Stimulated activated CD4-positive, alpha-beta T cell treated with anti-CD3 and anti-CD28 coated beads, TNF-alpha, amount 100 ng/mL, for 4 hours (primary cell): ENCODE measurements at places on chromosomes 4 and X.

DNA sequence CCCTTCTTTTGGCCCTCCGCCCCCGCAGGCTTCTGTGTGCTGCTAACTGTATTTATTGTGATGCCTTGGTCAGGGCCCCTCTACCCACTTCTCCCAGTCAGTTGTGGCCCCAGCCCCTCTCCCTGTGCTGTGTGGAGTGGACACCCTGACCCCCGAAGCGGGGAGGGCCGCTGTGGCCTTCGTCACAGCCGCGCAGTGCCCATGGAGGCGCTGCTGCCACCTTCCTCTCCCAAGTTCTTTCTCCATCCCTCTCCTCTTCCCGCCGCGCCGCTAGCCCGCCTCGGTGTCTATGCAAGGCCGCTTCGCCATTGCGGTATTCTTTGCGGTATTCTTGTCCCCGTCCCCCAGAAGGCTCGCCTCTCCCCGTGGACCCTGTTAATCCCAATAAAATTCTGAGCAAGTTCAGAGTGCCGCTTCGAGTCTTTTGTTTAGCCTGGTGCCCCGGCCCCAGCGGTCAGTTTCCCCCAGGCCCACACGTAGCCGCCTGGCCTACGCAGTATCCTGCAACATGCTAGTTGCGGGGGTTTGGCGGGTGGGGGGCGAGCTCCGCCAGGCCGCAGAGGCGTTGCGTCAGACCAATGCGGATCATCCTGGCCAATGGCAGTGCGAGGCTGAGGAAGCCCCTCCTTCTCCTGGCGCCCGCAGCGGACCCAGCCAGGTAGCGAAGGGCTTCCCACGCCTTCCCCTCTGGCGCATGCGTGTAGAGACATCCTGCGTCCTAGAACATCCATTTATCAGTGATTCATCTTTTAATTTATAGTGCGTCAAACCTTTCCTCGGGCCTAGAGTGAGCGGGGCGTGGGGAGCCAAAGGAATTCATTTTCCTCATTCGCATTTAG, 5.6 kb upstream of the KANTR start:
- DNase-seq: peak; percentile 75

GRCh38 chrX:13938829-13939530, 90.7 kb downstream of the GEMIN8 start:
- DNase-seq: no peak

- no peak for DNase-seq
These were observed 138.7 kb upstream of the FAM47C start for GRCh38 chrX:36869457-36869856.

DNA sequence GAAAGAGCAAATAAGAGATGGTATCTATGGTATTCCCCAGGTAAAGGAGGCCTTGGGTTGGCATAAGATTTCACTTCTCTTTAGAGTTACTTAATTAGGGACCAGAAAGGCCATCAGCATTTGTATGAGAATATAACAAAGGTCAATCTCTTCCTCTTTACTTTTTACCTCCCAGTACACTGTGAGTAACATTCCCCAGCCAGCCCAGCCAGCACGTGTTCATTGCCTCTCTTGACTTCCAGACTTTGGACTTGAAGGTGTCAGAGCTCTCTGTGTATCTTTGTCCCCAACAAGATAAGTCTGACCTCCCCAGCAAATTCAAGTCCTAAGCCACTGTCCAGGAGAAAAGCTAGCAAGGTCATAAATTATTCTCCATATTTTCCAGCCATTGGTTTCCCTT, 110.5 kb downstream of the AR start:
- no peak for DNase-seq

- no peak for DNase-seq
These were observed 58.9 kb downstream of the TMEM154 start for GRCh38 chr4:152620915-152621314.

DNA sequence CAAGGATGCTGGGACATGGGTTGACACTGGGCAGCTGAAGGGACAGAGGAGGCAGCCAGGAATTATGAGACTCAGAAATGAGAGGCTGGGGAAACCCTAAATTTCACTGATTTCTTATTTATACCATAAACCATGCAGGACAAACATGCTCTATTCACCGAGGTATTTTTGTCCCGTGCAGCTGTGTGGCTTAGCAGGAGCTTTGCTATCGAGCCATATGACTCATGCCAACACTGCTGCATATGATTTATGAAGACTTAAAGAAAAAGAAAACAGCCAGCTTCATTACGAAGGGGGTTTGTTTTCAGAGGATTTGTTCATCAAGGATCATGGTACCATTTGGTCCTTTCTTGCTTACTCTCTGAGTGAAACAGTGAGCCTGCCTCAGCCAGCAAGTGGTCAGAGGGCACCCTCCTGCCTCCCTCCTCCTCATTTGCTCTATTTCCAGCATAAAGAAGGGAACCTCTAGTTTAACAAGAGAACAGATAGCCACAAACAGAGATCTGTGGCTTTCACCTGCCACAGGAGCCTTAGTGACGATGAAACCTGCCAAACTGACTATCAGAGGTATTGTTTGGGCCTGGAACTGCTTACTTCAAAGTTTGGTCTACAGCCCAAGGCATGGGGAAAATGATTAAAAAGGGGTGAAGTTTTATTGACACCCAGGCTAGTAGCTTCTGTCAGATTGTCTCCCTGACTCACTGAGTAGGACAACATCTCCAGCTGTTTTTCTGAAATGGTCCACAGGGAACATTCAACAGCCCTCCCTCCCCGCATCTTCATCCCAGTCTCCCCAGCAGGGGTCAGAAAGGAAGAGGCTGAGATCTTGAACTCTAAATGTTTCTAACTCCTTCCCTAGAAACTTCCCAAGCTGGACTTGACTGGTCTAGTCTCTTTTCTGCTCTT, 80.1 kb upstream of the MAML3 start:
- DNase-seq: no peak

GRCh38 chr4:84800256-84800655, 166.2 kb downstream of the WDFY3 start:
- DNase-seq: no peak

GRCh38 chr4:80732010-80732409, 298.5 kb upstream of the BMP3 start:
- DNase-seq: no peak

DNA sequence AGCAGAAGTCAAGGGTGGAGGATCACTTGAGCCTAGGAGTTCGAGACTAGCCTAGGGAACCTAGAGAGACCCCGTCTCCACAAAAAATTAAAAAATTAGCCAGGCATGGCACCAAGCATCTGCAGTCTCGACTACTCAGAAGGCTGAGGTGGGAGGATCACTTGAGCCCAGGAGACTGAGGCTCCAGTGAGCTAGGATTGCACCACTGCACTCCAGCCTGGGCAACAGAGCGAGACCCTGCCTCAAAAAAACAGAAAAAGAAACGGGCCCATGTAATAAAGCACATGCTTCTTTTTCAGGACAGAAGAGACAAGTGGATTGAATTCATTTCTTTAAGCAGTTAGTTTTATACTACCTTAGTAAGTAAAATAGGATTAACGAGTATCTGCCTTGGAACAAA, 42.0 kb downstream of the ELOVL6 start:
- no peak for DNase-seq

DNA sequence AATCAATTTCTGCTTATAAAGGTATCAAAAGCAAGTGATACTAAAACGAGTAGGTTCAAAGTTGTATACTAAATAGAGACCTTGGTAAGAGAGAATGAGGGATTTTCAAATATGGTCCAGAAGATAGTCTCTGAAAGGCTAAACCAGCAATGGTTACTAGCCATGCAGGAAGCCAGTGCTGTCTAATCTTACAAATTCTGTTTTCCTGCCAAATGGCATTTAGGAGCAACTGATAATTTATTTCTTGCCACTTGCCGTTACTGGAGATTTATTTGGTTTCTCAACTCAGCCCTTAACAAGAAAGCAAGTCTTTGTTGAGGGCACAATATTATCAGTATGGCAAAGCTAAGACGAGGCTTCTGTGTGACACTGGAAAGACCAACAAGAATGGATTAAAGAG, 47.2 kb downstream of the MAP7D3 start:
- no peak for DNase-seq

DNA sequence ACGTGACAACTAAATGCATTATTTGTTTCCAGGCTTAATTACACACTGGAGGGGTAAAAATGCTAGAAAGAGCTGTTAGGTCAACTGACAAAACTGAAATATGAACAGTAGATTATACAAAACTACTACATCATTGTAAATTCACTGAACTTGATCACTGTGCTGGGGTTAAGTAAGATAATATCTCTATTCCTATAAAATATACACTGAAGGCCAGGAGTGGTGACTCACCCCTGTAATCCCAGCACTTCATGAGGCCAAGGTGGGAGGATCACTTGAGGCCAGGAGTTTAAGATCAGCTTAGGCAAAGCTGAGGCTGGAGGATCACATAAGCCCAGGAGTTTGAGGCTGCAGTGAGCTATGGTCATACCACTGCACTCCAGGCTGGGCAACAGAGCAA, 31.8 kb upstream of the NKX6-1 start:
- DNase-seq: no peak

DNA sequence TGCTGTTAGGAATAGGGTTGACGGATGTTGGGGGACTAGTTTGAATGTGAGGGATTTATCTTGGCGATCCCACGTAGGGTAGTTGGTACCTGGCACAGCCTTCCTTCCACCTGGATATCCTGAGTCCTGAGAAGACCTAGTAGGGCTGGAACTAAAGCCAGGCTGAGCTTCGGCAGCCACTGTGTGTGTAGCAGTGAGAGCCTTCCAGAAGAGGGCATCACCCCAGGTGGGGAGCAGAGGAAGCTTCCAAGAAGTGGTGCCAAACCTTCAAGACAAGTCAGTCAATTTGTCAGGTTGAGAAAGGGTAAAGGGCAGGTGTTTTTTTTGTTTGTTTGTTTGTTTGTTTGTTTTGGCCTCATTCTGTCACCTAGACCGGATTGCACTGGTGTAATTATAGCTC, 1.2 kb upstream of the FGFBP2 start:
- no peak for DNase-seq

GRCh38 chr4:114180481-114180880, 201.0 kb upstream of the ARSJ start:
- DNase-seq: peak; percentile 2

DNA sequence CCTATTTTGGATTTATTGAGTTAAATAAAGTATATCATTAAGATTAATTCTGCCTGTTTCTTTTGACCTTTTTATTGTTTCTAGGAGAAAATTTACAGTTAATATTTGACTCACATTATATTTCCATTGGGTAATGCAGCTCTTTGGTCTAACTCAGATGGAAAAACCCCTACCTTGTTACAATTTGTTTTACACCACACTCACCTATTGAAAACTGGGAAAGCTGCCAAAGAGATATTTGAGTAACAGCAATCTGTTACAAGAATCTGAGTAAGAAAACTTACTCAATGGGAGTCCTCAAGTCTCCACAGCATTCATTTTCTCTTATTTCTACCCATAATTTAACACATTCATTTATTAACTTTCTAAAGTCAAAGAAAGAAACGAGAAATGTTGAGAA, 108.0 kb upstream of the TLL1 start:
- no peak for DNase-seq

GRCh38 chrX:121869876-121870477, 822.6 kb downstream of the GLUD2 start:
- no peak for DNase-seq

DNA sequence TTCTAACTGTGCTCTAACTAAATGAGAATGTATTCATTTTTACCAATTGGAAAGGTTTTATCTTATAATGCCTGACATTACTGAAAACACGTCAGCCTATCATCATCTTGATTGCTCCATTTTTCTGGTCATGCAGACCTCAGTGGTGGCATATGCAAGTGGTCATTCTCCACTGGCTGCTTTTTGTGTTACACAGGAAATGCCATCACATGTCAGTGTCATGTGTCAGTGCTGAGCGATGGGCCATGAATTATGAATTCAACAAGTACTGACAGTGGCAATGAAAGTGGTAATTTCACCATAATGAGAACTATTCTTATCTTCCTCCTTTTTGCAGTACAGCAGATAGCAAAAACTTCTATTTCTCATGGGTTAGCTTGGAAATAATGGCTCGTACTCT, 190.5 kb downstream of the PACRGL start:
- DNase-seq: no peak

DNA sequence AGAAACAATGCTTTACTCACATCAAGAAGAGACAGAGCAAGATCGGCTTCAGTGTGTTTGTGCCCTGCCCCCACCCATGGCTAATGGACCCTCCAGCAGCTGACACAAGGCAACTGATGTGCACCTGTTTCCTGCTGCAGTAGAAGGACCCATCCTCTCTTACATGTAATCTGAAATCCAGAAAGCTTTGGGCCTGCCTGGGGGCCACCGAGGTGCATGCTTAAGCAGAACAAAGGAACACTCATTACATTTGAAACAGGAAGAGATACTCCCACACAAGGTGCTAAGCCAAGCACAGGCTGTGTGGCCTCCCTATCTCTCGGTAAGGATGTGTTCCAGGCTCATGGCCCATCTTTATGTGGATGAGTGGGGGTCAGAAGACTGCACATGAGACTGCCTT, 338.0 kb downstream of the SPOCK3 start:
- no peak for DNase-seq

DNA sequence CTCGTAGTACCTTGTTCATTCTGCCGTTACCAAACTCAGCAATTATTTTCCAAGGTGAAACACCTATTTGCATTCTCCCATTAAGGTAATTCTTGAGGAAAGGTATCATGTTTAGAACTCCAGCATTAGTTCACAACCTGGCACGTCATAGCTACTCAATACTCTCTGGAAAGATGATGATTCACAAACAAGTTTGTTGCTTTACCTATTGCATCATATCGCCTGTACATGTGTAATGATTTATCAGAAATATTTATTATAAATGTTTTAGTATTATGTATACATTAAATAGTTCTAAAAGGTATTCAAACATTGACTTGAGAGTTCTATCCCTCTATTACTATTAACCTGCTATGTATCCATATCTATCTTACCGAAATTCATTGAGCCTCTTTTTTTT, 658.3 kb upstream of the PITX2 start:
- no peak for DNase-seq

DNA sequence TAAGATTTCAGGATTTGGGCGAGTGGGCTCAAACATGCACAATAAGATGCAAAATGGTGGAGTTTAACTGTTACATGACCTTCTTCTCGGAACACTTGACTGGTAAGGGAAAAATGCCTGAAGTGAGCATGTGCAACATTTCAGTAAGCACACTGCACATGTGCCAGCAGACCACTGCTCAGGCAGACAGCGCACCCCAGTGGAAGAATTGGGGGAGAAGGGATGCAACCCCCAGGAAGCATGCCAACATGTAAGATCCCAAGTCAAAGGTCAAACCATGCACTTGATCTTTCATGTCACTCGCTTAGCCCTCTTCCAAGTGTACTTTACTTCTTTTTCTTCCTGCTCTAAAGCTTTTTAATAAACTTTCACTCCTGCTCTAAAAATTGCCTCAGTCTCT, 256.3 kb downstream of the CENPC start:
- DNase-seq: no peak
